Renal cortical epithelial cell (primary cell): ENCODE measurements at places on chromosomes 13 and 19. TPM values are rescaled to one million over a fixed set of nuclear protein-coding genes. Genes with fewer than 3 reads are reported as not detected.
A peak's percentile ranks its signal among the peaks of the same experiment; 100 is the strongest.

GRCh38 chr19:17831419-17831888, 10.1 kb upstream of the INSL3 start:
- no peak for DNase-seq

GRCh38 chr19:31963746-31964145, 381.7 kb upstream of the ZNF507 start:
- no peak for DNase-seq

- no peak for DNase-seq
Measured at GRCh38 chr19:51089786-51090185, 7.1 kb upstream of the KLK14 start.

DNA sequence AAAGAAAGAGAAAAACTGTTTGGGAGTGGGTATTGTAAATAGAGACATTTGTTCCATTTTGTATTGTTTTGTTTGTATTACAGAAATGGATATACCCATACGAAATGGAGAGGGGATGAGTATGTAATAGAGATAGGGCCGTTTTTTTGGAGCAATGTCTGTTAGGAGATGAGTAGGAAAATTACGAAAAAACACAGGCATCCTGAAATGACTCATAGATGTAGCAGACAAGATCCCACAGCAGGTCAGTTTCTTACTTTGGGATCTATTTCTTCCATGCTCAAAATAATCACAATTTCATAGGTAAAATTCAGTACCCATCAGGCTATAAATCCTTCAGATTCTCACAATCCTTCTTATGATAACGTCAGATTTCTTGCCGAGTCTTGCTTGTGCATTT, 779.4 kb upstream of the SLITRK1 start:
- no peak for DNase-seq

DNA sequence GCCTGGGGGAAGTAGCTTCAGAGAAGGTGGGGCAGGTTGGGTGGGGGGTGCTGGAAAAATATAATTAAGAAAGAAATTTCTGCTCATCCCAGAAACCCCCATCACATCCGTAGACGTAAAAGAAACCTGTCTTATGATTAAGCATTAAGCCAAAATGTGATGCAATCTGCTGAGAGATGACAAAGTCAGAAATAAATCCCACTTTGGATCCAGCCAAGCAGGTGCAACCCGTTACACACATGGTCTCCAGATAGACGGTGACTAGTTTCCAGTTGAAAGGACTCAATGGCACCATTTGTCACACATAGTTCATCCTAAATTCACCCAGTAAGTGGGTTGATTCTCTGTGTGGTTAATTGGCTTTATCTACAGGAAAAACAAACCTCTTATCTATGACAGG, 34.1 kb downstream of the PSG5 start:
- DNase-seq: no peak

DNA sequence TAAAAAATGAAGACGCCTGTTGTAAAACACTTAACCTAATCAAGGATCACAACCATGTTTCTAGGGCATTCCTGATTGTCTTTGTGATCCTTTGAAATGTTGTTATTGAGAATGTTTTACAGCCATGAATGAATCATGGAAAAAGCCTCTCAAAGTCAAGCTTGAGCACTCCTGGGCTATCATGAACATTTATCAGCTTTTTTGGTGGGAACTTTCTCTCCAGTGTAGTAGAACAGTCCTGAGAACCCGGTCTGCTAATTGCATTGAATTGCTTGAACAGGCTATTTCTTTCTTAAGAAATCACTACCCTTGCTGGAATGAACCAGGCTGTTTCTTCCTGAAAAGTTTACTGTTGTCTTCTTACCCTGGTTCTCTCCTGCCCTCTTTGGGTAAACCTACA, 516.5 kb downstream of the FGF9 start:
- DNase-seq: peak; percentile 74

GRCh38 chr13:67306742-67307141, 76.6 kb upstream of the PCDH9 start:
- DNase-seq: no peak

DNA sequence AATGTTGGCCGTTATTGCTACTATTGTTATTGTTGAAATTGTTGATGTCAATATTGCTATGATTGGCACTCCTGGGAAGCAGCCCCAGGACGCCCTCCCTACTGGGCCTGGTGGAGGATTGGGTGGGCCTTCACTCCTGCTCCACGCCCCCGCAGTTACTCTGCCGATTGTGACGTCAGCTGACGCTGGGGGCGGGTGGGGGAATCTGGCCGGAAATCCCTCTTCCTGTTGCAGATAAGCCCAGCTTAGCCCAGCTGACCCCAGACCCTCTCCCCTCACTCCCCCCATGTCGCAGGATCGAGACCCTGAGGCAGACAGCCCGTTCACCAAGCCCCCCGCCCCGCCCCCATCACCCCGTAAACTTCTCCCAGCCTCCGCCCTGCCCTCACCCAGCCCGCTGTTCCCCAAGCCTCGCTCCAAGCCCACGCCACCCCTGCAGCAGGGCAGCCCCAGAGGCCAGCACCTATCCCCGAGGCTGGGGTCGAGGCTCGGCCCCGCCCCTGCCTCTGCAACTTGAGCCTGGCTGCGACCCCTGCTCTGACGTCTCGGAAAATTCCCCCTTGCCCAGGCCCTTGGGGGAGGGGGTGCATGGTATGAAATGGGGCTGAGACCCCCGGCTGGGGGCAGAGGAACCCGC, at the start of gene ETV2:
TSS of gene ETV2 (plus strand) at position 231 of the 637 bp plus-strand sequence. CDS start 716 bp downstream, outside the sequence.
- DNase-seq: no peak

GRCh38 chr13:98478189-98479129, 98.4 kb downstream of the STK24 start:
- peak; percentile 89 for DNase-seq

DNA sequence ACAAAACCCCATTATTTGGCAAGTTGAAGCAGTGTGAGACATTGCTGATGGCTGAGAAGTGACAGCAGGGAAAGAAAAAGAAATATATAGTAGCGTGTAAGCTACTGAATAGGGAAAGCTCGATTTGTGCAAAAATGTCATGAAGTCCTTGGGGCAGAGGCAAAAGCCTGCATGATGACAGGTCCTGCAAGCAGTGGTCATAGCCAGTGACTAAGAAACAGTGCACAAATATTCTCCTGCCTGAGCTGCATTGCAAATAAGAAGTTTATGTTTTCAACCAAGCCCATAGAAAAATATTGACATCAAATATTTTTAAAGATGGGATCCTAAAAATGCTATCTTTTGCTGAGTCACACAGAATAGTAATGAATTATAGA, 270.0 kb downstream of the SLITRK6 start:
- DNase-seq: no peak

GRCh38 chr19:2193807-2194206, 30.1 kb downstream of the DOT1L start:
- no peak for DNase-seq

GRCh38 chr13:76764916-76765315, 121.3 kb downstream of the KCTD12 start:
- no peak for DNase-seq

GRCh38 chr19:3621689-3622088, 4.9 kb downstream of the CACTIN start:
- no peak for DNase-seq

DNA sequence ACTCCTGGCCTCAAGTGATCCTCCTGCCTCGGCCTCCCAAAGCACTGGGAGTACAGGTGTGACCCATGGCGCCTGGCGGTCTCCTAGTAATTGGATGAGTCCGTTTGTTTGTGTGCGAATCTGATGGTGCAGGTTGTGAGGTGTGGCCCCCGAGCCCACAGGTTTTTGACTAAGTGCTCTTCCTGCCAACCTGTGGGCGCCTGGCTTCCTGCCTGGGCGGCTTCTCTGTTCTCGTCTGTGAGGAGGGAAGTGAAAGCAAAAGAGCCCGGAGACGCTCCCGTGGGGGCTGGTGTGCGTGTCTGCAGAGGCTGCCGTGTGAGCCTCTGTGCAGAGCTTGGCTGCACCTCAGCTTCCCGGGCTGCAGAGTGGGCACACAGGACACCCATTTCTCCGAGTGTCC, 10.0 kb downstream of the ARHGAP45 start:
- DNase-seq: no peak

SIGLEC14 gene
- not detected in 2 replicates for total RNA-seq

CYP2F1 gene
- not detected in 2 replicates for total RNA-seq

EXOSC5 gene
- total RNA-seq: 5.2 and 8.2 TPM in 2 replicates

ZNF491 gene
- total RNA-seq: 0.17 and 2.9 TPM in 2 replicates

ZMYM5 gene
- 15.8 and 18.9 TPM in 2 replicates for total RNA-seq

KIR3DL2 gene
- total RNA-seq: not detected in 2 replicates
